ENCODE measurements at places on chromosomes 6 and 20. TPM values are rescaled to one million over a fixed set of nuclear protein-coding genes. Genes with fewer than 3 reads are reported as not detected.

DNA sequence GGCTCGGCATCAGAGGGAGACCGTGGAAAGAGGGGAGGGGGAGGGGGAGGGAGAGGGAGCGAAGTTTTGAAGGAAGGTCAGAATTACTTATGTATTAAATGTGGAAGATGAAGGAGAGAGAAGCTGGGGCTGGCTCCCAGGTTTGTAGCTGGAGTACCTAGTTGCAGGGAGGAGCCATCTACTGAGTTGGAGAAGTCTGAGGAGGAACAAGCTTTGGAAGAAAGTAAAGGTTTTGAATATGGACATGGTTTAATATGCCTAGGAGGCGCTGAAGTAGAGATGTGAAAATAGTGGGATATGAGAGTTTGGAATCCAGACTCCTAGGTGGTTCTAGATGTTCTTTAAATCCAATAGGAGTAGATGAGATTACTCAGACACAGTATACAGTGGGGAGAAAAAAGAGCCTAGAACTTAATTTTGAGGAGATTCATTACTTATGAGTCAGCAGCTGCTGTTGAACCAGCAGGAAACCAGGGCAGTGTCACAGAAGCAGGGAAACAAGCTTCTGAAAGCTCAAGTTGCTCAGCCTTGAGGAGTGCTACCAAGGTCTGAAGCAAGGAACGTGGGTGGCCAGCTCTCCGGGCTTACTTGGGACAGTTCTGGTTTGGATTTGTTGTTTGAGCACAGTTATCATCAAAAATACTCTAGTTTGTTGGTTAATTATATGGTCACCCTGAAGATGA, 149.3 kb downstream of the UTRN start:
- no peak for DNase-seq

Gene DOK5
- 7.0 TPM for total RNA-seq

DNA sequence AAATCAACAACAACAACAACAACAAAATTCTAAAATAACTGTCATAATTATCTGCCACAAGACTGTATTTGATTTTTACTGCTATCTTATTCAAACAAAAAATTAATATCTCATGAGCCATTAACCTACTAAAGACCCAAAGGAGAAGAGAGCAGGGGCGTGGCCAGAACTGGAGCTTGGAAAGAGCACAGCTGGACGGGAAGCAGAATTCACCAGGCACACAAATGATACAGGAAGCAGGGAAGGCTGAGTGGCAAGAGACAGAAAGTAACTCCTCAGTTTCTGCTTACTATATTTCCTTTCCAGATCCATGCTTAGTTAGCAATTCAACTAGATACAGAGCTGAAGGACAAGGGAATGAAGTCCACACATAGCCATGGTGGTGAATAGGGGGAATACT, 54.4 kb downstream of the FKBP5 start:
- no peak for DNase-seq

Gene PRELID3B
- 75.7 TPM for total RNA-seq

DNA sequence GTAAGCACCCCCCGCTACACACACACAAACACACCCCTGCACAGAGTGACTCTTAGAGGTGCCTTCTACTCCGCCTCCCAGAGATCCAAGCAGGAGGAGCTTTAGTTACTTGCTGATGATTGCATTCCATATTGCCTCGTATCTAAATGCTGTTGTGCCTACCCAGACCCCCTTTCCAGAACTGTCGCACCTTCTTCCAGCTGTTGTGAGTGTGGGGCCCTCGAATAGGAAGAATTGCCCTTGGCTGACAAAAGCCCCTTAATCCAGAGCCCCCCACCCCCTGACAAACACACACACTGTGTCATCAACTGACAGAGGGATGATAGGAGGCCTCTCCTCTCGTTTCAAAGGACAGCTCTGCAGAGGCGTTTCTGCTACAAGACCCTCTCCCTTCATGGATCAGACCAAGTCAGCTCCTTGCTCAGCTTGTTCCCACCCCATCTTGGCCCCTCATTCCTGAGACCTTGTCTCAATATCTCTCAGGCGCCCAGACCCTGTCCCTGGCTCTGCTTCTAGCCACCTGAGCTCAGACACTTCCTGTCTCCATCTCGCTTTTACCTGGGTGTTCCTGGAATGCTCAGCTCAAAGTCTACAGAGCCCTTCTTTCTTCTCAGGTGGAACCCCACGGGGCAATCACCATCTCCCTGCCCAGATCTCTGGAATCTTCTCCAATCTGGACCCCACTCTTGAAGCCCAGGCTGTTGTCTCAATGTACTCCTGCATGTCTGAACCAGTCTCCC, 4.0 kb upstream of the VSX1 start:
- DNase-seq: no peak

Gene C20orf96
- total RNA-seq: 2.9 TPM

Gene TUBE1
- 20.3 TPM for total RNA-seq

- peak; percentile 32 for DNase-seq
Observed at GRCh38 chr20:35776513-35777101, 4.8 kb downstream of the PHF20 start.

Gene SLC22A7
- 31.5 TPM for total RNA-seq

- DNase-seq: no peak
Observed at GRCh38 chr6:6645261-6645917, 56.9 kb downstream of the LY86 start.

GRCh38 chr6:73340048-73340447, 14.0 kb downstream of the DPPA5 start:
- DNase-seq: no peak

- DNase-seq: no peak
Observed at GRCh38 chr20:17463711-17464110, 67.5 kb downstream of the BFSP1 start.

DNA sequence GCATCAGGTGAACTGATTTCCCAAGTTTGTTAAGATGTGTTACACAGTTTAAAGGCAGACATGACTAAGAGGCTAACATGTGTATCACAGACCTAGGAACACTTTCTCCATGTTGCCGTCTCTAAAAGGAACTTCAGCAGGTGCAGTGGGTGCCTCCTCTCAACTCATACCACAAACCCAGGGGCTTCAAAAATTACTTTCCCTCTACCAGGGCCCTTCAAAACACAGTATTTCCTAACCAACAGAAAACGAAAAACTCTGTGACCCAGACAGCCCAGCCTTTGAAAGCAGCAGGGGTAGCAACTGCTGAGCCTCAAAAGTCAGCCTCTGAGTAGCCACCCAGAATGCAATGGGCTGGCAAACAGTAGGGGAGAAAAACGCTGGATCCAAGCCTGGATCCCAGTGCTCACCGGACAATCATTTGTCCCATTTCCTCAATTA, 28.5 kb downstream of the B4GALT5 start:
- DNase-seq: no peak

Gene TCP11
- not detected for total RNA-seq

Gene KCNB1
- total RNA-seq: 0.37 TPM

GRCh38 chr20:17776551-17776950, 76.8 kb downstream of the BANF2 start:
- no peak for DNase-seq

Gene PPDPF
- total RNA-seq: 55.1 TPM

- DNase-seq: peak; percentile 40
Observed at GRCh38 chr6:79833264-79833963, 113.9 kb downstream of the ELOVL4 start.

Gene BPIFB2
- total RNA-seq: 0.52 TPM

Data from hepatocyte (in vitro differentiated cells).